ENCODE measurements at places on chromosomes 4 and X.
A peak's percentile ranks its signal among the peaks of the same experiment; 100 is the strongest.

DNA sequence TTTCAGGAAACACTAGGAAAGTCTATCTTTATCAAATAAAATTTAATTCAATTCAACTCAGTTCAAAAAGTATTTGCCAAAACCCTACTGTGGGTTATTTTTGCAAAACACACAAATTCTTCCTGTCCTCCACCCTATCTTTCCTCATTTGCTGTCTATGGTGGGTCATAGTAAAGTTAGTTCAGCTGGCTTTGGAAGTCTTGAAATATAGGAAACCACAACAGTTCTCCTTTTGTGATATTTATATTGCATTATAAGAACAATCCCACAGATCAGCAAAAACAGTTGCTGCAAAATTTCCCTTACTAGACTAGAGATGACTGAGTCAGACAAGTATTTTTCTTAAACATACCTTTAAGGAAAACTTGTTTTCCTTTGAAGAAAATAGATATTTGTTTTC is 22.2 kb downstream of the CYBB start:
- no peak for DNase-seq

GRCh38 chrX:133321451-133321850 is 93.8 kb downstream of the GPC4 start:
- DNase-seq: no peak

GRCh38 chrX:47484885-47485284 is 1.9 kb upstream of the ZNF41 start:
- DNase-seq: no peak

- no peak for DNase-seq
Observed at GRCh38 chr4:1206299-1207156, 34.1 kb upstream of the SPON2 start.

DNA sequence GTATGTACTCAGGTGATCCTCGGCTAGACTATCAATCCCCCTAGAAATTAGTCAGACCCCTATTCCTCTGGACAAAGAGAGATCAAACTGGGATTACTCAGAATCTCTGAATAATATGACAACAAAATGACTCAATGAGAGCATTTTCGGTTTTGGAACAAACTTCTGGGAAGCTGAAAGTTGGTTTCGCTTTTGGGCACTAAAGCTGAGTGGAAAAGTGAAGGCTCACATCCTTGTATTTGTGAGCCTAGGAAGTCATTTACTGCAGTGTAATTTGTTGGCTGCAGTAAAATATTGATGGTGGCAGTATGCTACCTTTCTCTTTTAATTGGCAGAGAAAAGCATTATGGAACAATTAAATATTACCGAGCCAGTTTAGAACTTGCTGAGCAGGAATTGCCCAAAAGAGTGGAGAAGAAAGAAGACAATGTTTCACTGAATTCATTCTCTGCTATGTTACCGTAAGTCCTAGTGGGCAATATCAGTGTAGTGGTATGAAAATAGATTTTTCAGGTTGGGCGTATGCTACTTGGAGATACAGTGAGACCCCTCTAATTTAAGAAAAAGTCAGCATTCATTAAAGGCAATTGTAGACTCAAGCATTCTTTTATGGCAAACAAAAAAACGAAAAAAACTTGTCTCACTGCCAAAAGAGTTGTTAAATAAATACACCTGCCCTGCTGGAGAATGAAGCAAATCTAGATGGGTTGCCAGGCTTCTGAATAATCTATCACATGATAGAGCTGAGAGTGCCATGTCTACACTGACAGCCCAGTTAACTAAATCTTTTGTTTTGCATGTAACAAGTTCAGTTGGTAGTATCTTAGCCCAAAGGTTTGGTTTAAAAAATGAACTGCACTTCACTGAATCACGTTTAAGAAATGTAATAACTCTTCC is 69.6 kb downstream of the AGTR2 start:
- no peak for DNase-seq

GRCh38 chr4:187576751-187577150 is 418.8 kb upstream of the ZFP42 start:
- no peak for DNase-seq

- DNase-seq: no peak
Observed at GRCh38 chrX:111365770-111366325, 46.1 kb downstream of the DCX start.

DNA sequence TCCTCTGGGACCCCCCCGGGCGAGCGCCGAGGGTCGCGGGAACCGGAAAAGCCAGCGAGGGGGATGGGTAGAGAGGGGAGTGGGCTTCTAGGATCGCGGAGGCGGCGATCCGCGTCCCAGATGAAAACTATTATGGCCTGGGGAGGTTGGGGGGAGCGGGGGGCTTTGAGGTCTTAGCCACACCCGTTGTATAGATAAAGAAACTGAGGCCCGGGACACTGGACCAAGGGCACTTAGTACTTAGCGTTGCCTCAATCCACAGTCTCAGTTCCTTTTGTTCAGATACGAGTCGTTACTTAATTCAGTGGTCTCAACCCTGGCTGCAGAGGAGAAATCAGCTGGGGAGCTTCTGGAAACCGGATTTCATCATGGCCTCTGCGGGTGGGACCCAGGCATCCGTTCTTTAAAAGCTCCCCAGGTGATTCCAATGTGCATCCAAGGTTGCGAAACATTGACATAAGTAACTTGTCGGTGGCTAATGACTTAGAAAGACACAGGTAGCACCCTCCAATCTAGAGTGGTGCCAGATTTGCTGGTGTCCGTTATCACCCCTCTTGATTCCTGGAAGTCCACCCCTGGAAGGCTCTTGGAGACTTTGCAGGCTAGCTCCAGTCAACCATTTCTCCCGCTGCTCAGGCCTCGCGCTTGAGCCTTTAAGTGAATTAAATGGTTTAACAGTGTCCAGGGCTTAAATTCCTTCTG is 90.7 kb downstream of the GEMIN8 start:
- no peak for DNase-seq

DNA sequence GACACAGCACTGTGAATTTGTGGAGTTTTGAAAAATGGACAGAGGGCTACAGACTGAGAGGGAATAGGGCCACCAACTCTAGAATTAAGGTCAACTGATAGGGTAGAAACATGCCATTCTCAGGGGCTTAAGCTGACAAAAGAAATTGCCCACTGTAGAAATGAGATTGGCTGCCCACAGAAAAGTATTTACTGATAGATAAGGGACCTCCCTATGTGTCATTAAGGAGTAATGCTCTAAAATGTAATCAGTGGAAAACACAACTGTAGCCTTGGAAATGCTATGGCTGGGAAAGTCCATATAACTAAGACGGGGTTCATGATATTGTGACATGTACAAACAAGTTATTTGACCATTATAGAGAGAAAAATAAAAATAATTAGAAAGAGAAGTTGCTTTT is 4.6 kb downstream of the RTL9 start:
- no peak for DNase-seq

DNA sequence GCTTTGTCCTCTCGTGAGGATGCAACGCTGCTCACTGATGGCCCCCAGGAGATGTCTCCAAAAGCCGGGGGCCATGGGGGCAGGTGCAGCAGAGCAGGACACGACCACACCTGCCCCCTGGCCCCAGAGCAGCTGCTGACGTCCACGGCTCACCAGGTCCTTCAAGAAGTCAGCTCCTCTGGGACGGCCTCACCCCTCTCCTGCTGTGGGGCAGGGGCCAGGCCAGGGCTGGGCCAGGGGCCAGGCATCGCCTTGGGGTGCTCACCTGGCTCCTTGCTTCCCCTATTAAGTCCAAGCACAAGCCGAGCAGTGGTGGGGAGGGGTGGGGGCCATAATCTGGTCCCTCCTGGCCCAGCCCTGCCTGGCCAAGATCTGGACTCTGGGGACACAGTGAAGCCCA is 28.6 kb upstream of the MXD4 start:
- peak; percentile 51 for DNase-seq

DNA sequence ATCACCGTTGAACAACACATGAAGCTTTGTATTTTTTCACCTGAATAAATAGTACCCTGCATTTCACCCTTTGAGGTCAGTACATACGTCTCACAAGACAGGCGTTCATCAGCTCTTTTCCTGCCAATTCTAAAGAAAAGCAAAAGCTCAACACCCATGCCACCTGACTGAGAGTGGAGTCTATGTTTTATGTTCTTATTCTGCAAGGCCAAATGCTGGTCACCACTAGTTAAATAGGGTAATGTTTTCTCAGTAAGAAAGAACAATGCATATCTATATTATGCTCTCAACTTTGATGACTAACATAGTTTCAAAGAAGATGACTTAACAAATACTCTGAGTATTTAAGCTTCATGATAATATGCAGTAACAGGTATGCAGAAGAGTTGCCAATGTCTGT is 336.3 kb upstream of the BMP3 start:
- no peak for DNase-seq

GRCh38 chr4:6079965-6080364 is 61.7 kb upstream of the C4orf50 start:
- DNase-seq: peak; percentile 69

- DNase-seq: no peak
Observed at GRCh38 chrX:70878902-70879301, 29.6 kb downstream of the TEX11 start.

GRCh38 chr4:41652971-41653370 is 95.6 kb downstream of the PHOX2B start:
- no peak for DNase-seq

- DNase-seq: no peak
Observed at GRCh38 chr4:159222043-159222552, 119.2 kb downstream of the RAPGEF2 start.

DNA sequence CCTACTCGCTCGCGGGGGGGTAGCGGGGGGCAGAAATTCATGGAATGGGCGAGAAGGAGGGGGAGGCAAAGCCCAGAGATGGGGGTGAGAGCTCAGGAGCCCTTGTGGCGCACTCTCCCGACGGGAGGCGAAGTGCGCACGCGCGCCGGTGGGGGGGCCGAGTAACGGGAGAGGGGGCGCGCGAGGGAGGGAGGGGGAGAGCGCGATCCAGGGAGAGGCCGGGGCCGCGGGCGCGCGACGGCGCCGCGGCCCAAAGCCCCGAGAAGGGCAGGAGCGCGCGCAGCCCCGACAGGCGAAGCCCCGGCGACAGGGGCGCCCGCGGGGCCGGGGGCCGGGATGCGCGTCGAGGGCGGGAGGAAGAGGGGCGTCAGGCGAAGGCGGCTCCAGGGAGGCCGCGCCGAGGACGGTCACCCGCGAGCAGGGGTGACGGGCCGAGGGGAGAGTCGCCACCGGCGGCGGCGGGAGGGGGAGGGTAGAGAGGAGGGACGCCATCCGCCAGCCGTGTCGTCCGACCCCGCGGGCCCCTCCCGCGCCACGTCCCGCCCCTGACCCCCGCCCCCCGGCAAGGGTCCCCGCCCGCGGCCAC is 421 bp downstream of the MECP2 start:
- DNase-seq: peak; percentile 82

DNA sequence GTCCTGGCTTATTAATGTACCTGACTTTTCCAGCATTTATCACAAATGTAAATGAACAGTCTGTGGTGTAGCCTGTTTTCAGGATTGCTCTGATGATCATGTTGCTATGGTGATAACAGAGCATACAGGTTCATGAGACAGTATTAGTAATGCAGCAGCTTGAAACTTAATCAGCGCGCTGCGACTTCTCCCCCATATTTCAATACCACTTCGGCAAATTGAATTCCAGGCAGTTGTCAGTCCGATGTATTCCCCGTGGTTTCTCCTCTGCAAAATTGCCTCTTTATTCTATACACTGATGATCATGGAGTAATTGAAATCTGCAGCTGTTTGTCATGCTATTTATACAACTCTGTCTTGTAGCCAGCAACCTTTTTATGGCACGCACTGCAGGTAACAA is 239.3 kb downstream of the C4orf33 start:
- no peak for DNase-seq

- DNase-seq: no peak
Observed at GRCh38 chrX:38798956-38799355, 2.3 kb upstream of the MID1IP1 start.

DNA sequence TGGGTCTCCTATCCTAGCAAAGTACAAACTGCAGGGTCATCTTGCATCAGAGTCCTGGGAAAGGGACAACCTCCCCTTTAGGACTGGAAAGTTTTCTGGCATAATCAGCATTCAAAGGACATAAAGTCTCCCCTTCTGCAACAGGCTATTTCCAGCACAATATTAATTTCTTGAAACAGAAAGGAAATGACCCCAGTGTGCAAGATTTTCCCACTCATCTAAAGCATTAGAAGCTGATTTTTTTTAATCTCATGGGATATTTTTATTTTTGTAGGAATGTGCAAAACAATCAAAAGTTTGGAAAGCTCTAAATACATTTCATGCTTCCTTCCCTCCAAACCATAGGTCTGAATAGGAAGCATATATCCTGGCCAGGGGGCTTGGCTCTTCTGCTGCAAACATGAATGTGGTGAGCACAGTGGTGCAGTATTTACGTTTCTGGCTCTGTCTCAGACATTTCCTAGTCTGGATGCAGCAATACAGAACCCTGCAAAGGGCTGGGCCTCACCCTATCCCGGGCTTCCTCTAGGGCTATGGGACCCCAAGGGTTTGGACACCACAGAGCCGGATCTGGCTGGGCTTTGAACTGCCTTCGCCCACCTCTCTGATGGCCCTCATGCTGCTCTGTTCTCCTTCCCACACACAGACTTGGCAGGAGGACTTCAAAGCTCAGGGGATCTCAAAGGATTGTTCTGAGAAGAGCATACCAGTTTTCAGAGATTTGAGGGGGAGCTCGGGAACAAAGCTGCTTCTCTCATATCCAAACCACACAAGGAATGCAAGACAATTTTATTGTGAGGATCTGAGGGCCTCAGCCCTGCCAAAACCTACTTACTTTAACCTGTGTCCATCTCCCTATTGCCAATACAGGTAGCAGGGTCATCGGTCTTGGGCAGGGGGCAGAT is 64.9 kb downstream of the POLR2B start:
- DNase-seq: no peak

DNA sequence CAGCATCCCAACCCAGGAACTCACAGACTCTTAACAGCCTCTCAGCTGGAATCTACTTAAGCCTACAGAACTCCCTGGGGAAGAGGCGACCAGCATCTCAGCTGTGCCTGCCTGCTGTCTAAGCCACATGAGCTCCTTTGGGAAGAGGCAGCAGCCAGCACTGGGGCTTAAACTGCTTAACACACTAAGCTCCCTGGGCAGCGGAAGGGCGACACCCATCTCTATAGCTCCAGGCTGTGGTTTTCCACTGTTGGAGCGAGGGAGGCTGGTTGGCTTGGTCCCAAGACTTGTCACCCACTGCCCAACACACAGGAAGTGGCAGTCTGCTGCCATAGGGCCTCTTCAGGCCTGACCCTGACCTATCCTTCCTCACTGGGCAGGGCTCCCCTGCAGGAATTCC is 1544.1 kb upstream of the ADGRL3 start:
- DNase-seq: no peak

GRCh38 chr4:4914965-4915845 is 55.7 kb downstream of the MSX1 start:
- DNase-seq: no peak

DNA sequence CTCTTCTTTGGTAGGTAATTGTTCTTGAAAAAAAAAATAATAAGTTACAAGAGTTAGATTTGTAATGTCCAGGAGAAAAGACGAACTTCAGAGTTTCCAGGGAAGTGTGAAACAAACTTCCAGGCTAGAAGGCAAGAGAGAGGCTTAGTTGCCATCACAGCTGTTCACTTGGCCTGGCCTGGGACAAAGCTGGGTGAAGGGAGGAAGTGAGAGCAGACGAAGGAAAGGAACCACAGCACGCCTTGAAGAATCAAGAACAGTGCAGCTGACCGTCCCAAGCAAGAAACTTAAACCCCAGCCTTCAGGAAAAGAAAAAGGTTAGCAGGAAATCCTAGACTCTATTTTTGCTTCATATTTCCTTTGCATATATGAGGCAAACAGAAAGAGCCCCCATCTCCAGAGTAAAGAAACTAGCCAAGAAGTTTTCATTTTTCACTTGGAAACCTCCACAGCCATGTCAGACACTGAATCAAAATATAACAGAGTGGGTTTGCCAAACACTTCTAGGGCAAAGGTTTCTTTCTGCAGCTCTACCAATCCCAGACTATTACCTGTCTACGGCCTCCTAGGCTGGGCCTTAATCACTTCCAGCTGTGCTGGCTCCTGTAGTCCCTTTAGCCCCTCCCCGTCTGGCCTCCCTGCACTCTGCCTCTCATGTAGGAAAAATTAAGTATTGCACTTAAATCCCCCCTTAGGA is 209.6 kb downstream of the SPATA18 start:
- DNase-seq: no peak

All from cardiac septum (tissue), 1 donor.